ENCODE measurements at places on chromosomes 13 and 19.

DNA sequence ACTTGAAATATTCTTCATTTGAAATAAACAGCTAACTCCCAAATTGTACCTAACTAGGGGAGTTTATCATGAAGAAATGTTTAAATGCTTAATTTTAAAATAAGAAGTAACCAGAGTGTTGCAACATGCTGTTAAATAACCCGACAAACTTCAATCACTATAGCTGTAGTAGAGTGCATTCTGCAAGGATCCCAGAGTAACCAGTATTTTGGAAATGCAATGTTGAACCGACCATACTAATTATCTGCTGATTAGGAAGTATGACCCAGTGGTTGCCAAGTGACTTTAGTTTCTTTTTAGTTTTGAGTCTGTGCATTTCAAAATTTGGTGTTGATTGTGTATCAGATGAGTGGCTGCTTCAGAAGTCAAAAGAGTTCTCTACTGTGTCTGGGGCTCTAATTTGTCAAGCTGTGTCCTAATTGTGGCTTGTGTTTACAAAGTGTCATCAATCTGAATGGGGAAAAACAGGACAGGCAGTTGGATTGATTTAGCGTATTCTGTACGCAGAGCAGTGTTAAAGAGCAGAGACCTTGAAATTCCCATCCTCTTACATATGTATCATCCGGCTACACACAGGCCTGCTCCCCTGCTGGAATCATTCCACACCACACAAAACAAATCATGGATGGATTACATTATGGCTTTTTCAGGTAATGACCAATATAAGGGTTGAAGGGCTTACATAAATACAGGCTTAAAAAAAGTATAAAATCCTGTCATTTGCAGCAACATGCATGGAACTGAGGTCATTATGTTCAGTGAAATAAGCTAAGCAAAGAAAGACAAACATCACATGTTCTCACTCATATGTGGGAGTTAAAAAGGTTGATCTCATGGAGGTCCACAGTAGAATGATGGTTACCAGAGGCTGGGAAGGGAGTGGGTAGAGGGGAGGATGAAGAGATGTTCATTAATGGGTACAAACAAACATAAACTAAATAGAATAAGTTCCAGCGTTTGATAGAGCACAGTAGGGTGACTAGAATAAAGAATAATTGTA, 351.5 kb downstream of the KLF12 start:
- DNase-seq: no peak

GRCh38 chr13:100673376-100673712, 1.3 kb downstream of the TMTC4 start:
- no peak for DNase-seq

DNA sequence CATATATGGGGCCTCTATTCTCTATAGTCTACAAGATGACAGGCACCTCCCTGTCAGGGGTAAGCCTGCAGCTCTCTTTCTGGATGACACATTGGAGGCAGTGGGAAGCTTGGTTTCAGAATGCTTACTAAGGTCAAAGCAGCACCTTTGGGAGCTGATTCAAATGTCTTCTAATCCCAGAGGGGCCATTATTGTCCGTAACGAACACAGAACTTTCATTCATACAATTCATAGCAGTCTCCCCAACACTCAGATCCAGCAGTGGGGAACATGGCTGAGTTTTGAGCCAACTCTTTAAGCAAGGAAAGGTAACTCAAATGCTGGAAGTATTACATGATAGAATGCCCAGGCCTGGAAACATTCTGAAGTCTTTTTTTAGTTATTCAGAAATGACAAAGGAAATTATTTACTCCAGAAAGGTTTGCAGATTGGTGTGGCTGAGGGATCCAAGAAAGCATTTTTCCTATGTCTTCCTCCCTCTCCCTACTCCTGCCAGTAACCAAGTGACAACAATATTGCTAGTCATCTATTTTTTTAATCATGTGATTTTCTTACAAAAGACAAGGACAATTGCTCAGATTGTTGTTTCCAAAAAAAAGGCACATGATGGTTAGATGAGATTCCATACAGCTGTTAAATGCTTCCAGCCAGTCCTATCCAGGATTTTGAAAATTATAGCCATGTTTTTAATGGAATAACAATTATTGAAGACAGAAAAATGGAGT, 118.7 kb downstream of the FOXO1 start:
- no peak for DNase-seq

- DNase-seq: no peak
These were observed 104.0 kb downstream of the SOX1 start for GRCh38 chr13:112170823-112171569.

GRCh38 chr19:51259348-51260245, 8.7 kb downstream of the SIGLECL1 start:
- no peak for DNase-seq

GRCh38 chr13:42377640-42378382, 105.9 kb downstream of the AKAP11 start:
- DNase-seq: no peak

DNA sequence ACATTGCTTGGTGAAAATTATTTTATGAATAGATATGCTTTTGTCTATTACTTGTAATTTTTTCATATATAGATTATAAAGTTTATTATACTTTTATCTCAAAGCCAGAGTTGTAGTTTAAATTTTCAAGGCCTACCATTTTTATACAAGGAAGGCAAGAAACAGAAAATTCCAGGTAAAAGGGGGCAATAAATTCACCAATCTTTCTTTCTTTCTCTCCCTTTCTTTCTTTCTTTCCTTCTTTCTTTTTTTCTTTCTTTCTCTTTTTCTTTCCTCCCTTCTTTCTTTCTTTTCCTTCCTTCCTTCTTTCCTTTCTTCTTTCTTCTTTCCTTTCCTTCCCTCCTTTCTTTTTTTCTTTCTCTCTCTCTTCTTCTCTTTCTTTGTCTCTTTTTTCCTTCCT, 529.4 kb downstream of the PCDH17 start:
- no peak for DNase-seq

GRCh38 chr13:114148521-114148855, 16.1 kb upstream of the RASA3 start:
- DNase-seq: peak; percentile 73

DNA sequence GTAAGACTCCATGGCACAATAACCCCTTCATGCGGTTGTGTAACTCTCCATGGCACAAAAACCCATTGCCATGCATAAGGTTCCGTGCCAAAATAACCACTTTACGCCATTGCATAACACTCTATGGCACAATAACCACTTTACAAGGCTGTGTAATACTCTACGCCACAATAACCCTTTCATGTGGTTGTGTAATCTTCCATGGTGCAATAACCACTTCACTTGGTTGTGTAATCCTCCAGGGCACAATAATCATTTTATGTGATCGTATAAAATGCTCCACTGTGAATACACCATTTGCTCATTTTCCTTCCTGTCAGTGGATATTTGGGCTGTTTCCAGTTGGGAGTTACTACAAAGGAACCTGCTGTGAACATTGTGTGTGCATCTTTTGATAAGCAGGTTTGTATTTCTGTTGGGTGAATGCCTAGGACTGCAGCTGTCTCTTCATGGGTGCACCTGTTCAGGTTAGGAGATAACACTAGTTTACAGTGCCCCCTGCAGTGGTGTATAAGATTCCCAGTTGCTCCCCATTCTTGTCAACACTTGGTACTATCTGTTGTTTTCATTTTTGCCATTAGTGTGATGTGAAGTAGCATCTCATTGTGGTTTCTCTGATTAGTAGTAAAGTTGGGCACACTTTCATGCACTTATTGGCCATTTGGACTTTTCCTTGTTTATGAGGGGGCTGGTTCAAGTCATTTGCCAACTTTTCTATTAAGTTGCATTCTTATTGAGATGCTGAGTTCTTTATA, 21.1 kb upstream of the ZSCAN18 start:
- DNase-seq: no peak

- no peak for DNase-seq
These were observed 6.9 kb downstream of the UBE2L5 start for GRCh38 chr13:30429235-30429634.

Data from GM12891 (cell line).